ENCODE measurements at places on chromosomes 13 and 19. TPM values are rescaled to one million over a fixed set of nuclear protein-coding genes. Genes with fewer than 3 reads are reported as not detected.

Gene GNG7
- total RNA-seq: not detected

Gene SLC7A9
- total RNA-seq: not detected

Gene ZNF844
- total RNA-seq: 2.3 TPM

Gene PSG11
- total RNA-seq: not detected

Gene LSM14A
- total RNA-seq: 112 TPM

Gene FGF21
- total RNA-seq: not detected

Gene ZIK1
- 7.1 TPM for total RNA-seq

Gene APC2
- 0.16 TPM for total RNA-seq

Gene LILRB2
- total RNA-seq: not detected

Gene POU2F2
- total RNA-seq: 5.0 TPM
